Muscle of arm (tissue), 14 donors: ENCODE measurements at places on chromosomes 7 and 10. TPM values are rescaled to one million over a fixed set of nuclear protein-coding genes. Genes with fewer than 3 reads are reported as not detected.

GRCh38 chr7:1810961-1811849 lies 141.1 kb downstream of the ELFN1 start:
- peak; percentile 54 for DNase-seq

- DNase-seq: no peak
These were observed 2.6 kb upstream of the SAMD8 start for GRCh38 chr10:75108684-75109458.

DNA sequence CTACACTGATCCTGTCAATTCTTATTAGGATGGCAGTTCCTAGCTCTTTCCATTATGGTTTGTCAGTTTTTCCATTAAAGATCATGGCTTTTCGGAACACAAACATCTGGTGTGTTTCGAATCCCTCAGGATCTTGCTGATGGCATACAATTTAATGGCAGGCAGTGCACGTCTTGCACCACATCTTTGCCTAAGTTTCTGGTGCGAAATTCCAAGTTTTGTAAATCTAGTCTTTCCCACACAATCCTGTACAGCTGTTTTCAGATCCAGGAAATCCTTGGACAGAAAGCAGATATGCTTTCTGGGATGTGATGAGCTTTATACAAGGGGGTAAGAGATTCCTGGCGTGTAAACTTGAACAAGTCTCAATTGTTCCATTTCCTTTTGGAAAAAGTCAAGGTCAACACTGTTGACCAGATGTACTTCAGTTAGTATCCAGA lies 224.3 kb upstream of the PHYHIPL start:
- DNase-seq: peak; percentile 87

GRCh38 chr7:87140271-87140748 lies 11.9 kb upstream of the DMTF1 start:
- no peak for DNase-seq

DNA sequence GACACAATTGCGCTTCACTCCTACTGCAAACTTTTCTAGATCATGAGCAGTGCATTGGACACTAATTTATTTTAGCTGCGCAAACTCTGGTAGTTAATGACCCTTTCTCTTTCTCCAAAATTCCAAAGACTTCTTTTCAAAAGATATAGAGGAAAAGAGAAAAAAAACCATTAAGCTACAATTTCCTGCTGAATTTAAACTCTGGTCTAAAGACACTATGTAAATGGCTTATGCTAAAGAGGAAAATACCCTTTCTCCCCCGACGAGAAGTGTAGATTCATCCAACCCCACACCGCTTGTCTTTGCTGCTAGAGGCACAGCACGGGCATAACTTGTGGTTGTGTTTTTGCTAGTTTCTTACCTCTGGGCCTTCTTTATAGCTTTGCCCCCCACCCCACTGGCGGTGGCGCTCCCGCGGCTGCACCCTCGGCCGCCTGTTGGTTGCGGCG lies 84.1 kb downstream of the SNX10 start:
- no peak for DNase-seq

- no peak for DNase-seq
These were observed 25.5 kb downstream of the RABGEF1 start for GRCh38 chr7:66766041-66766440.

DNA sequence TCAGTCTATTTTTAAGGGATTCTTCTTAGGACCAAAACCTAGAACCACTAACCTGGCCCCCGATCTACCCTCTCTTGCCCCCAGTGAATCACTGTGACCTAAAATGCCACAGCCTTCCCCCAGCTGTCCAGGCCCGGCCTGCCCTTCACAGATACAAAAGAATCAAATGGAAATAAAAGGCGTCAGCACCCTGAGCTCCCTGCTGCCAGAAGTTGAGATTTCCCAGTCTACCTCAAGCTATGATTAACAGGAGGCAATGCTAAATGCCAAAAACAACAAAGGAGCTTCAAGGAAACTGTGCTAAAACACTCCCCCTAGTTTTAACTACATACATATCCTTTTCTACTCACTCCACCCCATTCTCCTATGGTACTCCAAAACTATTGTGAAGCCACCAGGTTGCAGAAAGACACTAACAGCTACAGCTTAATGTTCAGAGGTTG lies 67.8 kb downstream of the GSAP start:
- DNase-seq: no peak

- no peak for DNase-seq
These were observed 329.1 kb downstream of the PTPRN2 start for GRCh38 chr7:158258411-158259130.

- no peak for DNase-seq
These were observed 23.4 kb upstream of the GSAP start for GRCh38 chr7:77439572-77439971.

DNA sequence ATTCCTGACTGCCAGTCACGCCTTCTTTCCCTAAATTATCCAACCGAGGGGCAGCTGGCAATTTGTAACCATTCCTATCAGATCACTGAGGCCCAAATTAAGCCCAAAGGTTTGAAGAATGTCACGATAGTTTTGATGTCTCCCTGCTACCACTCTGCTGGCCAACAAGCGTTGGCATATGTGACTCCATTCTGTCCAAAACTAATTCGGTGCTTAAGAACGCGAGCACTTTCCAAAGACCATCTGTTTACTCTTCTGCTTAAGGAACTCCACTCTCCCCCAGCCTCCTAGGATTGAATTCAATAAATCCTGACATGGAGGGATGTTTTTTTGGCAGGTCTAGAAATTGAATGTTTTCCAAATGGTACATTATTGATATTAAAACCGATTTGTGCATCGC lies 131.5 kb upstream of the CTBP2 start:
- no peak for DNase-seq

DNA sequence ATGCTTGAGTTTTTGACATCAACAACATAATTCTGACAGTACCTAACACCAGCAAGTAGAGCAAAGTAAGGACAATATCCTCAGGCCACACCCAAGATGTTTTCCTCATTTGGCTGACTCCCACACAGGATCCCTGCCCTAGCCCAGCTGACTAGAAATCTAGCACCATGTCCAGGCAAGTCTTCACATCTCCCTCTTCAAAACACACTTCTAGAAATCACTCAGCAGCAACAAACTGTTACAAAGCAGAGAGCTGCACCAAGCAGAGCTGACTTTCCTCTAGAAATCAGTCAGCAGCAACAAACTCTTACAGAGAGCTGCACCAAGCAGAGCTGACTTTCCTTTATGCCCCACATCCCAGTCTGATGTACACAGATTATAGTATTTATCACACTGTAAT lies 7.7 kb downstream of the TMEM168 start:
- no peak for DNase-seq

GRCh38 chr7:40014376-40014775 lies 64.3 kb downstream of the CDK13 start:
- no peak for DNase-seq

DNA sequence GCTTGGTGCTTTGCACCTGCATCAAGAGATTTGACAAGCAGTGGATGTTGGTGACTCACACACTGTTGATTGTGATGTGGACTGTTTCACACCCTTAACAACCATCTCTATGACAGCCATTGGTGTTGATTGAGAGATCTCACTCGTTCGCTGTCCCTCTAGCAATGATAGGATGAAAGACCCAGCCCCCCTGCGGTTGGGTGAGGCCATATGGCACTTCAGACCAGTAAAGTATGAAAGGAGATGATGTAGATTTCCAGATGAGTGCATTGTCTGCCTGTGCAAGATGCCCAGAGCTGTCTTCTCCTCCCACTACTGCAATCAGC lies 138.7 kb upstream of the PRR15 start:
- DNase-seq: no peak

DNA sequence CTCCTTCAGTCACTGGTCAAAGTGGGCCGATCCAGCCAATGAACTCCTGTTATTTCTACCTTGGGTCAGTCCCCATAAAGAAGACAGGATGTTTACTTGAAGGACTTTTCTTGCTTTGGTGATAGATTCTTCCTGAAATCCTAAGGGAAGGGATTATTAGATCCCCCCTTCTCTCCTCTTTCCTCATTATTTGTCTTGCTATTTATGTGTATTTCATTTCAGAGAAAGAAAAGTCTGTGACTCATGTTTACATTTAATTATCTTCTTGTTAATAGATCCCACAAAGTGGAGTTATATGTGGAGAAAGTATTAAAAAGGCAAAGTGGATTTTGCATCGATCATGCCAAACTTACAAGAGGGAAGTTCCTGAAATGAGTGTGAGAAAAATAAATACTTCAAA lies 341.5 kb downstream of the PHTF2 start:
- DNase-seq: no peak

DNA sequence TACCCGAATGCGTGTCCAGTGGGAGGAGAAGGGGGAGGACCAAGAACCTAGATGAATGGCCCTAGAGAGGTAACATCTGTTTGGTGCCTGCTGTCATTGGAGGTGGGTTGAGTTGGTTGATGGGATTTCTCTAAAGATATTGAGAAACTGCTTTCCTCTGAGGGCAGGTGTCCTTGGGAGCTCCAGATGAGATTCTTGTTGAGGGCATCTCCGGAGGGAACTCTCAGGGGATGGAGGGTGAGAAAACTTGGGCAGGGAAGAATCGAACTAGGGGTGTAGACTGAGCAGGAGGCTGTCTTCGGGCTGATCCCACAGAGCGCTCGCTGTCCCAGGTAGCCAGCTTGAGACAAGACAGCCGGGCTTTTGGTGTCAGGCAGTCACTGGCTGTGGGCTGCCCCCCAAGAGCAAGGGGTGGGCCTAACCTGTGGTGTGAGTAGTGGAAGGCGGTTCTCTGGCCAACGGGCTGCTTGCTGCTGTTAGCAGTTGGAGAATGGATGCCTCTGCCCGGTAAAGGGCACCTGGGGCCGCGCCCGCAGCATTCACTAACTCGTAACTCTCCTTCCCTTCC lies 3.7 kb downstream of the IRF5 start:
- DNase-seq: no peak

The GRID2IP gene
- 0.13 TPM for polyA plus RNA-seq

The SORCS3 gene
- not detected for polyA plus RNA-seq

The NIPSNAP2 gene
- 120 TPM for polyA plus RNA-seq

The KEL gene
- polyA plus RNA-seq: 1.3 TPM

The UNCX gene
- polyA plus RNA-seq: not detected

The MMRN2 gene
- 19.2 TPM for polyA plus RNA-seq

The GRM3 gene
- 0.33 TPM for polyA plus RNA-seq

The OR9A2 gene
- polyA plus RNA-seq: not detected

The TACC2 gene
- polyA plus RNA-seq: 120 TPM
